ENCODE measurements at places on chromosomes 1 and 21.
A peak's percentile ranks its signal among the peaks of the same experiment; 100 is the strongest.

- DNase-seq, result no peak
Measured at GRCh38 chr21:29194342-29194741, 63.9 kb downstream of the MAP3K7CL start.

DNA sequence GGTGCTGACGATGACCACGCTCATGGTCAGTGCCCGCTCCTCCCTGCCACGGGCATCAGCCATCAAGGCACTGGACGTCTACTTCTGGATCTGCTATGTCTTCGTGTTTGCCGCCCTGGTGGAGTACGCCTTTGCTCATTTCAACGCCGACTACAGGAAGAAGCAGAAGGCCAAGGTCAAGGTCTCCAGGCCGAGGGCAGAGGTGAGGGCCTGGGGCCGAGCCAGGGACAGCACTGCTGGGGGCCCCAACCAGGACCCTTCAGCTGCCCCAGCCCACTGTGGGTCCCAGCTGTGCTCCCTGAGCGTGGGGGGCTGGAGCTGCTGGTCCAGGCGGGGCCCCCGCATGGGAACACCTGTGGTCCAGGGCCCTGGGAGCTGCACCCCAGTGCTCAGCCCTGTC, 10.4 kb downstream of the GABRD start:
- DNase-seq, result no peak

- DNase-seq, result peak; percentile 60
Measured at GRCh38 chr1:224065455-224065854, 48.5 kb upstream of the FBXO28 start.

DNA sequence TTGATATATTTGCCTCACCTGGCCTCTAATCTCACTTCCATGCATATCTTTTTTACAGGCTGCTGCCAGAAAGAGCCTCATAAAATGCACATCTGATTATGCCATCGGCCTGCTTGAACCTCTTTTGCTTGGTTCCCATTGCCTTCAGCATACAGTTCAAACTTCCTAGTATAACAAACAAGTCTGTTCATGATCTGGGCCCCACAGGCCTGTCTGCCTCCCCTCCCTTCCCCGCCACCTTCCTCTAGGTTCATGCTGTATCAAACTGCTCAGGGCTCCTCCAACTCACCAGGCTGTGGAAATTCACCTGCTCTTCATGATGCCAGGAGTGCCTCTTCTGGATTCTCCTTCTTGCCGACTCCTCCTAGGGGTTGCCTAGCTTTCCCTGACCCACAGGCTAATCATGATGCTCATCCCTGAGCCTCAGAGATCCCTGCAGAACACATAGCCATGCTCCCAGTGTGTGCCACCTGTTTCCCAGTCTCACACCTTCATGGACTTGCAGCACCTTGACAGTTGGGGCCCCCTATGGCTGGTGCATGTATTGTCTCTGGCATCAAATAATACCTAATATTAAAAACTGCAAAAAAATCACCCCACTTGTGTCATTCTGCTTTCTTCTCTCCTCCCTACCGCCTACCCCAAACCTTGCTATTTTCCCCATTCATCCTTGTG, 33.7 kb upstream of the CD2 start:
- no peak for DNase-seq

GRCh38 chr1:110524311-110525248, 5.6 kb upstream of the KCNA10 start:
- peak; percentile 38 for DNase-seq

GRCh38 chr1:42165511-42166210, 1.1 kb upstream of the GUCA2A start:
- peak; percentile 76 for DNase-seq

DNA sequence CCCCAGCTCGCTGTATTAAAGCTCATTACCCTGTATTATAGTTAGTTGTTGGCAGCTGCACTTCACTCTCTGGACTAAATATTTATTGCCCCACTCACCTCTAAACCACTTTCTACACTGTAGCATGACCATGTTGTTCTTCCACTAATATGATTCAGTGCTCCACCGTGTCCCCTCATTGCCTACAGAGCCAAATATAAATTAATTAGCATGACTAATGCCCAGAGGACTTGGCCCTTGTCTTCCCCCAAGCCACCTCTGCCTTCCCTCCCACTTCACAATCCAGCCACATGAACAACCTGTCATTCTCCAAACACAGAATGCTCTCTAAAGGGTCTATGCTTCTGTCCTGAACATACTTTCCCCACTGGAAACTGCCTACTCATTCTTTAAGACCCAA, 276.5 kb downstream of the PLPP3 start:
- peak; percentile 58 for DNase-seq

DNA sequence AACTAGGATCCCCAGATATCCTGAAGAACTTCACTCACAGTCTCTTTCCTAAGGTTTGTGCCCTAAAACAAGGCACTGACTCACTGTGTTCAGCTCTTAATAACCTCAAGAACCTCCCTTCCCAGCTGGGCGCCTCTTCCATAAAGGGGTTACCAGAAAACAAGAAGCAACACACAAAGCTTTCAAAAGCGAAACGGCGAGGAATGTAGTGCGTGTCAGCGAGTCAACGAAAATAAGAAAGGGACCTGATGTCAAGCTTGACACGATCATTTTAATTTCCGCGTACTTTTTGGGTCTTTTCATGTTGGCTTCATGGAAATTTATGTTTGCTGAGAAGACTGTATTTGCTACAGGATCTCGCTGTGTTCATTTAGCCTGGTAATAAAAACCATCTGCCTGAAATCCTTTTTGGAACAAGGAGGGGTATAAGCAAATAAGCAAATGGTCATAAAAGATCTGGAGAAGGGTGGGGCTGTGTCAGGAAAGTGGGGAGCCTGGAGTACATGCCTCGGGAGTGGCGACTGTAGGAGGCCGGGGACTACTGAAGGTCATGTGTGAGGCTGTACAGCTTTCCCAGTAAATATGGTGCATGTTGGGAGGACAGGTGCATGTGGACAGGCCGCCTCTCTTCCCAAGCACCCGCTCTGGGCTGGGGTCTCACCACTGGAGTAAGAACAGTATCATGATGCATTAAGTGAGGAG, 11.4 kb upstream of the CLDN14 start:
- peak; percentile 38 for DNase-seq

GRCh38 chr1:16139473-16139962, 16.4 kb downstream of the EPHA2 start:
- peak; percentile 96 for DNase-seq

DNA sequence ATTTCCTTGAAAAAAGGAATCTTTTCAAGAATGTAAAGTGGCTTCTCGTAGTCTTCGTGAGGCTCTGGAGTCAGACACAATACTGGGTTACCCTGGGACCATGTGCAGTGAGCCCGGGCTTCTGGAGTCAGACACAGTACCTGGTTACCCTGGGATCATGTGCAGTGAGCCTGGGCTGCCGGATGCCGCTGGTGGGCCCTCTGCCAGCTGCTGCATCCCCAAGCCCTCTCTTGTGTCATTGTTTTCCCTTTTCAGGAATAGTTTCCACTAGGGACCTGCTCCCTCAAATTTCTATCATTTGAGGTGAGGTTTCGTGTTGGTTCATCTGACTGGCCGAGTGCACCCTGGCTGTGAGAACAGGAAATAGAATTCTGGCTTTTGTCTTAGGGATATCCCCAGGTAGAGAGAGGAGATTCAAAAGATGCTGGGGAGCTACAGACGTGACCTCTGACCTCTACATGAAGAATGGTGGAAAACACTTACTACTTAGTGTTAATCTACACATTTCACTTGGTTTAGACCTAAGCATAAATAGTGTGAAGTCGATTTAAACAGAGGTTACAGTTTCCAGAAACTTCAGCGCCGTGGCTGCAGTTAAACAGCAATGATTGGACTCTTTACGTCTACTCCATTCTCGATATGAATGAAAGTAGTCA, 10.6 kb downstream of the ADARB1 start:
- no peak for DNase-seq

DNA sequence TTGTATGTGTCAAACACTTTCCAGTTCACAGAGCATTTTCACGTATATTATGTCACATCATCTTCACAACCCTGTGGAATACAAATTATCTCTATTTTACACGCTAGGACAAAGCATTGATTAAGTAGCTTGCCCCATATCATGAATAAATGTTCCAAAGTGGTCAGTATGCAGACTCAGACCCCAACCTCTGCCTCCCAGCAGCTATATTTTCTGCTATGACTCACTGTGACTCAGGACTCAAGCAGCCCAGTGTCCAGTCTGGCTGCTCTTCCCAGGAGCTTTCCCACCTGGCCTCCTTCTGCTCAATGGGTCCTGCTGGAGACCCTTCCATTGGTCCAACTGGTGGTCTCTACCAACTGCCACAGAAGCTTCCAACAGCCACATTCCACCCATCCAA, 56.0 kb upstream of the RAP1A start:
- DNase-seq, result peak; percentile 86

GRCh38 chr1:31122101-31122735, 56.7 kb upstream of the PUM1 start:
- no peak for DNase-seq
